ENCODE measurements at places on chromosomes 2 and 18.

- DNase-seq: no peak
Measured at GRCh38 chr2:288758-289361, 969 bp upstream of the ALKAL2 start.

DNA sequence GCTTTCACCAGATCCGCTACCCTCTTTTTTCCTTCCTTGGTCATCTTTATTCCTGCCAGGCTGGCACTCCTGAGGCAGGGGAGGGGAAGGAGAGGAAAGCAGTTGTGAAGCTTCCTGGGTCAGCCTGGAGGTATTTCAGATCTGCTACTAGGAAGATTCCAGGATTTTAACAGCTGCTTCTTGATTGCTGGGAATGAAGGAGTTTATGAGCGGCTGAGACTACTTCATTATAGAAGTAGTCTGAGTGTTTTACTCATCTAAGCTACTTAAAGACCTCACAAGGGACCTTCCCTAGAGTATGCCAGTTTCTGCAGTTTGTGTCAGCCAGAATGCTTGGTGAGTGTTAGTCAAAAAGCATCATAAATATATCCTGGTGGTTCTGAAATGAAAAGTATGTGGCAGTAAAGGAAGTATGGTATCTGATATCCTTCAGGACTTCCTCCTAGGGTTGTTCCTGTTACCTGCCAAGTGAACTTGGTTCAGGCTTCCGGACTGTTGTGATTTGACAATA lies 1.9 kb downstream of the TANC1 start:
- DNase-seq: no peak

- no peak for DNase-seq
Measured at GRCh38 chr2:8541636-8542035, 140.2 kb upstream of the ID2 start.

DNA sequence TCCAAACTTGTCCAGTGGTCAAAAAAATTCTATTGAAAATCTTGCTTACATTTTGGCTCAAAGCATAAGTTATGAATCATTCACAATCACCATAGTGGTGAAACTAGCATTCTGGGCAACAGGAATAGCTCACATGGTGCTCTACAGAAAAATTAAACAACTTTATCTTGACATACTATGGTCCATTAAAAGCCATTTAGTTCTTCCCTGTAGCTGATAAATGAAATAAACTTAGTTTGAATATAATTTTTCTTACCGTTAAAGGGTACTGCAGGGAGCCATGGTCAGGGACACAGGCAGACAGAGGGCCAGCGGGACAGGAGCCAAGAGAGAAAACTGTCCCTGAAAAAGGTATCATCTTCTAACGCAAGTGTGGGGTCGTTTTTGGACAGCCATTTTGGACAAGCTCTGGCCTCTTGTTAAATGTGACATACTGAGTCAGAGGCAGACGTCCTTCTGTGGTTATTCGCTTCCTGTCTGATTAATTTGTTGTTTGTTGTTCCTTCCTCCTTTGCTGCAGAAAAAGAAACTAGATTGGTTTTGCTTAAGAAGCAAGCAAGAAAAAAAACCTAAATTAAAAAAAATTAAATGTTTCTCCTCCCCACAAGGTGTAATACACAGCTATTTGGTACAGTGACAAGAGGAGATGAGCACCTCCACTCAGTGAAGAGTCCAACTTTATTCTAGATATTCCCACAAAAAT lies at the start of gene WIPF1:
Gene WIPF1 (minus strand): TSS at position 460 of the 703 bp plus-strand sequence. CDS start 12,231 bp downstream, outside the sequence.
- no peak for DNase-seq

All from SHP77 (cell line).